Effector memory CD8-positive, alpha-beta T cell (primary cell): ENCODE measurements at places on chromosomes 1 and 21.

DNA sequence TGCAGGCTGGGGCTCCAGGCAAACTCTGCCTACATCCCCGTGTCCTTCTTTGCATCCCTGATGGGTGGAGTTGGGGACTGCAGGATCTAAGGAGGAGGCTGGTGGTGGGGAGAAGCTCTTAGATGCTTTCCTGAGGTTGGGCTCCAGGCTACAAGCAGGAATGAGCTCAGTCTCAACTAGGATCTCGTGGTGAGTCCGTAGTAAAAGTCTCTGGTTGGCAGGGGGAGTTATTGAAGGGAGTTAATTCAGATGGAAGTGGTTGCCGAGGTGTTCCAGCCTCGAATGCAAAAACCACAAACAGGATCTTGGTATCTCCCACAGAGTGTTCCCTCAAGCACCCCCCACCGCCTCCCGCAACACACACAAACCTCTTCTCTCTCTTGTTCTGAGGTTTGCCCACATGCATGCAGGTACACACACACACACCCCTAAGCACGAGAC lies 35.0 kb downstream of the TMCC2 start:
- DNase-seq = no peak

DNA sequence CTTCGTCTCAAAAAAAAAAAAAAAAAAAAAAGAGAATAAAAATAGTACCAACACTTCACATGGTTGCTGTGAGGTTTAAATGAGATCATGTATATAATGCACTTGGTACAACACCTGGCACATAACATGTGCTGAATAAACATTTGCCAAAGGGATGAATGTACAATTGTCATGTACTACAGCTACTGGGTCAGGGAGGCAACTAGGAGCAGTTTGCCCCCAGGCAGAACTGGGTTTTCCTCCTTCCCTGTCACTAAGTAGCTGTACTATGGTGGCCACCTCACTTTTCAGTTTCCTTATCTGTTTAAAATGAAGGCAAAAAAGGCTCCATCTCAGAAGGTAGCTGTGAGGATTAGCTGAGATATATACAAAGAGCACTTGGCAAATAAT lies 11.5 kb downstream of the AK2 start:
- no peak for DNase-seq

- DNase-seq = no peak
Observed at GRCh38 chr1:224447251-224447650, 12.7 kb upstream of the WDR26 start.

- DNase-seq = no peak
Observed at GRCh38 chr1:26387447-26387846, 14.9 kb upstream of the ZNF683 start.

GRCh38 chr1:207898260-207898659 lies 12.7 kb downstream of the CD34 start:
- no peak for DNase-seq

GRCh38 chr1:151005729-151006319 lies 878 bp downstream of the MINDY1 start:
- DNase-seq = no peak

GRCh38 chr1:243247901-243248300 lies 7.2 kb downstream of the CEP170 start:
- DNase-seq = no peak

DNA sequence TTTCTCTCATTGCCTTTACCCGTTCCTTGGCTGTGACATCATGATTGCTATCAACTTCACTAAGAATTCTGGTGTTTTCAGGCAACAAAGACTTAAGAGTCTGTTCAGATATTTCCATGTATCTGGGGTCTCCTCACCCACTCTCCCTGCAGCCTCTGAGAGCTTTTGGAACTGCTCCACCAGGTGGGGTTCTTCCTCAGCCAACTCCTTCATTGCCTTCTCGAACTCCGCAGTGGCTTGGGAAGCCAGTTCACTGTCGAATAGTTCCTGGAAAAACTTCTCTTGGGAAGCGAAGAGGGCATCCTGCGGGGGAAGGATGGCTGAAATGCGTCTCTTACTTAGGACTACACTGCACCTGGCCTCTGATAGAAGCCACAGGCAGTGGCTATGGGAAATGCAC lies 2.1 kb downstream of the PEX19 start:
- no peak for DNase-seq

- DNase-seq = no peak
Observed at GRCh38 chr1:206945779-206946178, 487 bp downstream of the PIGR start.

DNA sequence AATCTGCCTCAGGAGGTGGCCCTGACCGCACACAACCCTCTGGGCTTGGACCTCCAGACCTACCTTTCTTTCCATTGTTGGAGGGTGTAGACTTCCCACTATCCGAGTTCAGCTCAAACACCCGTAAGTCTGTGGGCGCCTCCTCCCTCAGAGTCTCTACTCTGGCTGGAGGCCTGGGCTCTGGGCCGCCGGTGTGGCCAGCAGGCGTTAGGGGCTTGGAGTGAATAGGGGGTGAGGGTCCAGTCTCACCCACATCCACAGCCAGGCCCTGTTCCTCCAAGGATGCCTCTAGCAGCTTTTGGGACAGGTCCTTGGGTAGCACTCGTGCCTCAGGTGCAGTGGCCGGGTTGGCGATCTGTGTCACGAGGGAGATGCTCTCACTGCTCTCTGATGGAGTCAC lies 13.9 kb downstream of the TSSK3 start:
- DNase-seq = no peak

DNA sequence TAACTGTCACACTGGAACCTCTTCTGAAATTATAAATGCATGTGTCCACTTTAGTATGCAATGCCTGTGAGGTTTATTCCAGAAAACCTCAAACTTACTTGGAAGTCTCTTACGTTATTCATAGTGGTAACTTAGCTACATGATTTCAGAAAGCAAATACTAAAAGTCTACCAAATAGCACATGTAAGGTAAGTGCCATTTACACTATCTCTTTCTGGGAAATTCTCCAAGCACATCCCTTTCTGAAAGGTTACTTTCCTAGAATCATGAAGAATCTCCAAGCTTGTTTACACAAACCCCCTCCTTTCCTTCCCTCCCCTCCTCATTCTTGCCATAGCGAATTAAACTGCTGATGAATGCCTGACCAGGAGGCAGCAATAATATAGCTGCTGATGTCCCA lies 42.5 kb downstream of the RAB3GAP2 start:
- no peak for DNase-seq

DNA sequence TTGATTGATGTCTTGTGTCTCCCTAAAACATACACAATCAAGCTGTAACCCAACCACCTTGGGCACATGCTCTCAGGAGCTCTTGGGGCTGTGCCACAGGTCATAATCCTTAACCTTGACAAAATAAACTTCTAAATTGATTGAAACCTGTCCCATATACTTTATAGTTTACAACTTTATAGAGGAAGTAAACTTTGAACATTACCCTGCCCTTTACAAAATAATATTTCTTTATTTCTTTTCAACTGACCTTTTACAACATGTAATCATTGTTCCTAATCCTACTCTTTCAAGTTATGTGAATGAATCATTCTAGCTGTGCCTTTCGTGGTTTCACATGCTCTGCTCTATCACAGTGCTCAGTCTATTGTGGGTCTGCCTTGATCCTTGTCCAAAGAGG lies 118.3 kb upstream of the ATP1A1 start:
- DNase-seq = no peak

- DNase-seq = no peak
Observed at GRCh38 chr1:107379826-107380225, 239.0 kb downstream of the NTNG1 start.

DNA sequence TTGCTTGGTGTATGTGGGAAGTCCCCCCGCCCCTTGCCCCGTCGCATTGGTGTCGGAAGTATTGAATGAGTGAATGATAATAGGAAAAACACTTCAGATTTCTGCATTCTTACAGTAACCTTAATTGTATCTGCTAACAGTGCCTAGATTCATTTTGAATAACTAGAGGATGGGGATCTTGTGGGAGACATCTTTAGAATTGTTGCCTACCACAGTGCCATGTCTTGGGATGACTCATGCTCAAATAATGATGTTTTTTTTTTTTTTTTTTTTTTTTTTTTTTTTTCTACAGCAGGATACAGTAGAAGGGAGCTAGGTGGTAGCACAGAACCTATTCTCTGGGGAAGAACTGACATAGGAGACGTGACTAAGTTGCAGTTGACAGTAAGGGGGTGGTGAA lies 237.9 kb downstream of the USP25 start:
- DNase-seq = no peak

DNA sequence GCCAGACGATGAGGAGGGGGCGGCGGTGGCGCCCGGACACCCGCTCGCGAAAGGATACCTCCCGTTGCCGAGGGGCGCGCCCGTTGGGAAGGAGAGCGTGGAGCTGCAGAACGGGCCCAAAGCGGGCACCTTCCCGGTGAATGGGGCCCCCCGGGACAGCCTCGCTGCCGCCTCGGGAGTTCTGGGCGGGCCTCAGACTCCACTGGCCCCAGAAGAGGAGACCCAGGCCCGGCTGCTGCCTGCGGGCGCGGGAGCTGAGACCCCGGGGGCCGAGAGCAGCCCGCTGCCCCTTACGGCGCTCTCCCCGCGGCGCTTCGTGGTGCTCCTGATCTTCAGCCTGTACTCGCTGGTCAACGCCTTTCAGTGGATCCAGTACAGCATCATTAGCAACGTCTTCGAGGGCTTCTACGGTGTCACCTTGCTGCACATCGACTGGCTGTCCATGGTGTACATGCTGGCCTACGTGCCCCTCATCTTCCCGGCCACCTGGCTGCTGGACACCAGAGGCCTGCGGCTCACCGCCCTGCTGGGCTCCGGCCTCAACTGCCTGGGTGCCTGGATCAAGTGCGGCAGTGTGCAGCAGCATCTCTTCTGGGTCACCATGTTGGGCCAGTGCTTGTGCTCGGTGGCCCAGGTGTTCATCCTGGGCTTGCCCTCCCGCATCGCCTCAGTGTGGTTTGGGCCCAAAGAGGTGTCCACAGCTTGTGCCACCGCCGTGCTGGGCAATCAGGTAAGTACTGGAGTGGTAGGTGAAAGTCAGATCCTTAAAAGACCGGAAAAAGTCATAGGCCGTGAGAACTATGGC lies 588 bp downstream of the FLVCR1 start:
- DNase-seq = peak; percentile 10

DNA sequence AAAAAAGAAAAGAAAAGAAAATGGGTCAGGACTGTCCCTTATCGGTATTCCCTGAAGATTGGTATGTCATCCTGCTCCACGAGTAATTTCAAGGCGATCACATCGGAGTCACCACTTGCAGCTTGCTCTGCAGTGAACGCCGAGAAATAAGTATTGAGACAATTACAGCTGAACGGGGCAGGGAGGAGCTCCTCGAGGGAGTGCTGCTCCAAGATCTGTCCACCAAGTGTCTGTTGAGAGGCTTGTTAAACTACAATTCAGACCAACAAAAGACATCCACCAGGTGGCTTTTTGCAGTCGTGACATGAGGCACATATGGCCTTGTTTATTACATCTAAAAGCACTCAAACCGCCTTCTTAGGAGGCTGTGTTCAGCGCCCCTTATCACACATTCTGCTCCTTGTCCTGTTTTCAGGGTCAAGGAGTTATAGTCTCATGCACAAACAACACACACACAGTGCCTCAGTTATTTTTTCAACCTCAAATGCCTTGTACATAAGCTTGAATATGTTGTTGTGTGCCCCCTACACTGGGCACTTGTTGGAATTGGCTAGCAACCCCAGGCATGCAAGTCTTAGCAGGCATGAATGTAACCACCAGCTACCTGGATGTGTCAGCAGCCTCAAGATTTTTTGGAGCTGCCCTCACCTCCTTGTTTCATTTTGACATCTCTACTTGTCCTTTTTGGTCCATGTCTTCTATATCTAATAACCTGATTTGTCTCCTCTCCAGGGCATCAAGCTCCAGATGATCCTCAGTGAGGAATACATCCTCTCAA lies 13.0 kb upstream of the CD48 start:
- DNase-seq = no peak

DNA sequence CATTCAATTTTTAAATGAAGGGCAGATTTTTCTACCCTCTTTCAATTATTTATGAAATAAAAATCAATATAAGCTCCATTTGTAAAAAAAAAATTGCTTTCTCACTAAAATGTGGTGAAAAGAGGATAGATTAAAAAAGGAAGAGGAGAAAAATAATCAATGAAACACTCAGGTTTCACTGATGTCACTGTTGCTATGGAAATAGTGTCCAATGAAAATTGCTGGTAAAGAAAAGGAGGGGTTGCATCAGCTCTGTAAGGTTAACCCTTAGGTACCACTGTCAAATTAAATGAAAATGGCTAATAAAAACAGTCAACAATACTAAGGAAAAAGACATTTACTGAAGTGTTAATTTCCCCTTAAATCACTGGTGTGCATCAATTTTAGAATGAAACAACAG lies 91.6 kb upstream of the TTC39A start:
- no peak for DNase-seq

- no peak for DNase-seq
Observed at GRCh38 chr1:25080294-25081209, 150.5 kb upstream of the RUNX3 start.
